ENCODE measurements at places on chromosomes 4 and X.

- no peak for DNase-seq
Measured at GRCh38 chr4:153623491-153623890, 60.6 kb upstream of the TLR2 start.

DNA sequence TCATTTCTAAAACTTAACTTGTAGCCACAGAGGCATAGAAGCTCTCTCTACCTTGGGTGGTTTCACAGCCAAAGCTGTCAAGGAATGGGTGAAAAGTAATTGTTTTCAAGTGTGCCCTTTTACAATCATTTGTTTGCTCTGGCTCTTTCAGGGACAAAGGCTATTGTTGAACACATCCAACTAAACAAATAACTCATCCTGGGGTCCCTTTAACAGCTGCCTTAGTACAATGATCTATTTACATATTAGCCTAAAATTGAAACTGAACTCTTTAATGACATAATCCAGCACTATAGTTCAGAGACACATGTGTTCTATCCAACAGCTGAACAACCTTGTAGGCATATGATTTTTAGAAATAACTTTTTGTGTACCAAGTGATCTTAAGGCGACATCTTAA, 3.7 kb downstream of the HHIP start:
- DNase-seq, result no peak

DNA sequence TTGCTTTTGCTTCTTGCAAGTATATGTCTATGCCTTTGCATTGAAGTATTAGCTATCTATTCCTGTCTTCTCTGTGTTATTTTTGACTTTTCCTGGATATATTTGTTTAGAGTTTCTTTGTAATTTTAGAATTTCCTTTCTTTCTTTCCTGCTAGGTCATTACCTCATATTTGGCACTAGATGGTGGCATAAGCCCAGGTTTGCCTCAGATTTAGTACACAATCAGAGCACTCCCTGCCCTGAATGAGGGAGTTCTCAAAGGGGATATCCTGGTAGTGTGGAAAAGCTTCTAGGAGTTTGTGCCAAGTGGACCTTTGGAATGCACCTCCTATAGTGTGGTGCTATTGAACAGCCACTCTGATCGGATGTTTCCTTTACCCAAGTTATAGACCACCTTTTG, 181.6 kb downstream of the UGT8 start:
- DNase-seq, result no peak

GRCh38 chr4:98816386-98816785, 112.5 kb downstream of the EIF4E start:
- DNase-seq, result no peak

- peak; percentile 77 for DNase-seq
Measured at GRCh38 chr4:108036213-108036612, 46.5 kb downstream of the HADH start.

DNA sequence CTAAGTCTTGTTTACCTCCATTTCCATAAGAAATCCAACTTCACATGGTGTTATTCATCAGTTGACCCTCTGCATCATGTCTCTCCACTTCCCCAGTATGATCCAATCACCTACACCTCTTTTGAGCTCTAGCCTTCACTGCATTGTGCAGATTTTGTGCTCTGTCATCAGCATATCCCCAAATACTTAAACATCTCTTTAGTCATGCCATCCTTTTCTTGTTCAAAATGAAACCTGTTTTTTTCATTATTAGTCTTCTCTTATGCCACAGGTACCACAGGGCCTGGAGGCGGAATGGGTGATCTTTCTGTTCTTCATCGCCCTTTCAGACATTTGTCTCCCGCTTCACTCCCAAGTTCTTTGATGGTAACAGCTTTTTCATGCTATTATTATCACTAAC, 382.7 kb upstream of the GALNTL6 start:
- no peak for DNase-seq

DNA sequence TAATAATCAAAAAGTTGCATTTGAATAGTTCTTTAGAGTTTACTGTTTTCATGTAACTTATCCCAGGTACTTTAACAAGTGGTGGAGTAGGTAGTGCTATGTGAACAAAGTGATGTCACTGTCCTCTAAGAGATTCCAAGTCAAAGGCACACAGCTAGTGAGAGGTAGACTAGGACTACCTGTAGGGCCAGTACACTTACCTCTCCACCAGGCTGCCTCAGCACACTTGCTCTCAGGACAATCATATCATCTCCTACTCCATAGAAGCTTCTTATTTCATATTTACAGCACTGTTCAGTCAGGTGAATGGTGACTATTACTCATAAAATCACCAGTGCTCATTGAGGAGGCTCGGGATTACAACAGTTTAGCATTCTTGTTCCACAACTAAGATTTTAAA, 173.0 kb upstream of the EMCN start:
- no peak for DNase-seq

DNA sequence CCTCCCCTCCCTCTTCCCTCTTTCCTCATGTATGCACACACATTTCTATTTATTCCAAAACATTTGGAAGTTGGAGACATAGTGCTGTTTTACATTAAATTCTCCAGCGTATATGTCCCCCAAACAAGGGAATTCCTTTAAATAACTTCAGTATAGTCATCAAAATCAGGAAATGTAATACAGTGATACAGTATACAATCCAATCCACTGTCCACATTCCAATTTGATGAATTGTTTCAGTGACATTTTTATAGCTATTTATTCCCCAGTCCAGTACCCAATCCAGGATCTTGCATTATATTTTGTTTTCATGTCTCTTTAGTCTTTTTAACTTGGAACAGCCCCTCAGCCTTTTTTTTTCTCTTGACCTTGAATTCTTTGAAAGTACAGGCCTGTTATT, 233.0 kb downstream of the DKK2 start:
- no peak for DNase-seq

- no peak for DNase-seq
Measured at GRCh38 chr4:79426989-79427388, 19.0 kb upstream of the GK2 start.

- DNase-seq, result no peak
Measured at GRCh38 chr4:8908206-8908893, 36.7 kb upstream of the HMX1 start.

GRCh38 chr4:48698029-48698971, 81.8 kb downstream of the FRYL start:
- no peak for DNase-seq
